ENCODE measurements at places on chromosomes 3 and 15. TPM values are rescaled to one million over a fixed set of nuclear protein-coding genes. Genes with fewer than 3 reads are reported as not detected.

Gene SACM1L
- 24.3 TPM for polyA plus RNA-seq

Gene TRA2B
- 87.1 TPM for polyA plus RNA-seq

Gene IL17RD
- not detected for polyA plus RNA-seq

Gene DTWD1
- polyA plus RNA-seq = 7.8 TPM

Gene AGBL1
- not detected for polyA plus RNA-seq

Gene FEZF2
- not detected for polyA plus RNA-seq

Gene CCR2
- not detected for polyA plus RNA-seq

Gene NFKBIZ
- polyA plus RNA-seq = 23.7 TPM

Gene SLC27A2
- polyA plus RNA-seq = 6.9 TPM

DNA sequence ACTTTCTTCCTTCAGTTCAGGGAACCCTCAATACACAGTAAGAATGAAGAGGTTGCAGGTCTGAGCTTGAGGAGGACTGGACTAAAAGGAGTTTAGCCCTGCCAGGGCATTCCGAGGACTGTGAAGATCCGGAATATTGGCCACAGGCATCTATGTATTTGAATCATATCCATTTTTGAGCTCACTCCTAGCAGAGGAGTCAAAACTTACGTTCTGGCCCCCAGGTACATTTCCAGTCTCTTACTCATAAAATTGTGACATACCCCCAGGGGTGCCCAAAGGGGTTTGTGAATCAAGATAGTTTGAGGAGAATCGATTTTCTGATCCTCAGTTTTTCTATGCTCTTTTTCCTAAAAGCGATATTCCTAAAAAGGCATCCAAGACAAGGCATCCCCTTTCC lies 27.6 kb upstream of the SRP14 start:
- H3K36me3 ChIP-seq = no peaks in the 10 kb centered on the region
- H3K27ac ChIP-seq = no peak overlapping the region
- H3K4me1 ChIP-seq = peaks cover 5% of the 10 kb centered on the region
- H3K4me3 ChIP-seq = no peak overlapping the region
- no peaks in the 10 kb centered on the region for H3K27me3 ChIP-seq
- no peak for DNase-seq

DNA sequence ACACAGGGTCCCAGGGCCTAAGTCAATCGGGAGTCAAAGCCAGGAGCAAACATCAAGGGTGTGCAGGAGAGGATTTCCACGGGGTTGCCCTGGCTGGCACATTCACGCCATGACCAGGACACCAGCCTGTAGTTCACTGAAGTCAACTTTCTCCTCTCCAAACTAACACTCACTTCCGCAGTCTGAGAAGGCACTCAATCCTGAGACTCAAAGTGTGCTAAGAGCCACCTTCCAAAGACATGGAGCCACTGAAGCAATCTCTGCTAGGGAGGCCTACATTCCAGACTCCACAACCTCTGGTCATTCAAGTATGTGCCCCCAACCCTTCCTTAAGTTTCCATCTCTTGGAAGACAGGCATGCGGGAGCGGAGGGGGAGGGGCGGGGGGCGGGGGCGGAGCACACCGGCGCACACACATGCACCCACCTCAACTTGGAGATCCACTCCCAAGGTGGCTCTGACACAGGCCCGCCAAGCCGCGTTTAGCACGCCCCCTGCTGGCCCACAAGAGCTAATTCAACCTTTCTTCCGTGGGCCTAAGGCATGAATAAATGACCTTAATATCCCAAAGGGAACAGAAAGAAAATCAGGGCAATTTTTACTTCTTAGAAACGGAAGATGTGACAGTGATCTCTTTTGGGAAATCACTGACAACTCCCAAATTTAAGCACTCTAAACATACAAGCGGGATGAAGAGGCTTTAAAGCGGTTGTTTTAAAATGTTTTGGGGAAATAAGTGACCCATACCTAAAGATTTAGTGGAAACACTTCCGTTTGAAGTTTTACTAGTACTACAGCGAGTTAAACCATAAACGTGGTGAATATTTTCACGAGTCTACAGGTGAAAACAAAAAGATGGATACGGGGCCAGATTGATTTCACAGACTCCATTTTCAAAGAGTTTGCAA lies 162.5 kb upstream of the CHRNA7 start:
- no peaks in the 10 kb centered on the region for H3K36me3 ChIP-seq
- H3K27me3 ChIP-seq = no peaks in the 10 kb centered on the region
- no peak overlapping the region for H3K4me3 ChIP-seq
- DNase-seq = peak; percentile 66

DNA sequence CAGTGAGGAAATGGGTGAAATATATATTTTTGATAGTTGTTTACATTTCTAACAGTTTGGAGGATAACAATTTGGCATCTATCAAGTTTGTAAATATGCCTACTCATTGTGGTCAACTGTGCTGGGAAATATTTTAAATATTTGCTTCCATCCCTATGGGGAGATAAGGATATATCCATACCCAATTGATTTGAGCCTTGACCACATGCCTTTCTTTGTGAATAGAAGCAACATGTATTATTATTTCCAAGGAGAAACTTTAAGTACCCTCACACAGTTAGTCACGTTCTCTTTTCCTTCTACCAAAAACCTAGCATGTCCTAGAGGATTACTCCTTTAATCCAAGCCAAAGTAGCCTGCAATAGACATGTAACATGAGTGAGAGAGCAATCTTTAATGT lies 245.4 kb upstream of the CBLB start:
- H3K27ac ChIP-seq = no peak overlapping the region
- no peak overlapping the region for H3K4me3 ChIP-seq
- H3K36me3 ChIP-seq = no peaks in the 10 kb centered on the region
- DNase-seq = no peak

DNA sequence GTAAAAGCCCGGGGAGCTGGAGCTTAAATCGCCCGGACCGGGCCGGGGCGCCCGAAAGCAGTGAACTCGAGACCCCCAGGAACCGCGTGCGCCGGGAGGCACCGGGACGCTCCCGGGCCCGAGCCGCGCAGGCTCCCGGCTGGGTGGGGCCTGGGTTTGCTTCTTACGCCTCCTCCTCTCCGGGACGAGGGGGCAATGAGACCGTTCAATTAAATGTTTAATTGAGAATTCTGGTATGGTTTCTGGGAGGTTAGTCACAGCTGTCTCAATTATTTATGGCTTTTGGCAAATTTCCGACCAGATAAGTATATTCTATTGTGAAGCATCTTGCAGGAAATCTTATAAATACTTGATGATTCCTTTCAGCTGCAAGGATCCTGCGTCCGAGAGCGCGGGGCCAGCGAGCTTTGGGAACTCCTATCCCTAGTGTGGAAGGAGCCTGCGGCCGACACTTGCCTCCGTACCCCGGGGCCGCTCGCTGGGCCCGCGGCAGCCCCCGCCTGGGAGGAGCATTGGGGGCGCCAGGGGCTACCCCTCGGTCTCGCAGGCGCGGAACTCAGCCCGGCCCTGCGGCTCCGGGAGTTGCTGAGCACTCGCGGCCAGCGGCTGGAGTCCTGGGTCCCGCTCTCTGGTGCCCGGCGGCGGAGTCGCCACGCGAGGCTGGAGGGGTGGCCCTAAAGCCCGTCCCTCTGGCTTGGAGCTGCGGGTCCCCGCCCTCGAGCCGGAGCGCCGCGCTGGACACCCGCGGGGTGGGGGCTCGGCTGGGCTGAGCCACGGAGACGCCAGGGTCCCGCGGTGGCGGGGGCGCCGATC lies 10.3 kb downstream of the ISL2 start:
- peaks cover 4% of the 10 kb centered on the region for H3K36me3 ChIP-seq
- H3K4me1 ChIP-seq = peaks cover 16% of the 10 kb centered on the region
- peak overlapping the region; percentile 58 for H3K4me3 ChIP-seq
- peaks cover 53% of the 10 kb centered on the region for H3K27me3 ChIP-seq

- H3K36me3 ChIP-seq = no peaks in the 10 kb centered on the region
- H3K4me1 ChIP-seq = no peaks in the 10 kb centered on the region
- no peak overlapping the region for H3K27ac ChIP-seq
- H3K4me3 ChIP-seq = no peak overlapping the region
- H3K27me3 ChIP-seq = no peaks in the 10 kb centered on the region
Observed at GRCh38 chr3:54008744-54009143, 113.6 kb upstream of the CACNA2D3 start.

- DNase-seq = no peak
- H3K4me3 ChIP-seq = no peak overlapping the region
- H3K4me1 ChIP-seq = no peaks in the 10 kb centered on the region
- H3K36me3 ChIP-seq = no peaks in the 10 kb centered on the region
Observed at GRCh38 chr3:177811835-177812234, 614.6 kb upstream of the TBL1XR1 start.

DNA sequence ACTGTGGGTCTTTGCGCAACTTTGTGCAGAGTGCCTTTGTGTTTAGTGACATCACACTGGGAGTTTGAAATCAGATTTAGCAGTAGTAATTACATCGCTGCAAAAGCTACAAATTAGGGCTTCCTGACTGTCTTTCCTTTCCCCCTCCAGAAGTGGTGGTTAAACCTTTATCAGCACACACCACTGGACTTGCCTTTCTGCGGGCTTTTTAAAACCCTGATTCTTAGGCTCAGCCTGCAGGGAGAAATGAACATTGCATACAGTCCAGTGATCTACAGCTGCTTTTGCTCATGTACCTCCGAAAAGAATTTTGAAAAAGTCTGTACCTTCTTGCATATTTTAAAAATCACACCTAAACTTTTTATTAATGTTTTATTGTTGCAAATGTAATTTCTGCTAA lies 219.7 kb upstream of the NAALADL2 start:
- DNase-seq = no peak
- no peak overlapping the region for H3K27ac ChIP-seq
- H3K4me1 ChIP-seq = no peaks in the 10 kb centered on the region
- no peak overlapping the region for H3K4me3 ChIP-seq
- no peaks in the 10 kb centered on the region for H3K36me3 ChIP-seq

GRCh38 chr3:10320320-10320677 lies 613 bp downstream of the SEC13 start:
- peak overlapping the region; percentile 89 for H3K4me3 ChIP-seq
- DNase-seq = no peak
- H3K4me1 ChIP-seq = peaks cover 28% of the 10 kb centered on the region
- peak overlapping the region; percentile 85 for H3K27ac ChIP-seq
- no peaks in the 10 kb centered on the region for H3K27me3 ChIP-seq

DNA sequence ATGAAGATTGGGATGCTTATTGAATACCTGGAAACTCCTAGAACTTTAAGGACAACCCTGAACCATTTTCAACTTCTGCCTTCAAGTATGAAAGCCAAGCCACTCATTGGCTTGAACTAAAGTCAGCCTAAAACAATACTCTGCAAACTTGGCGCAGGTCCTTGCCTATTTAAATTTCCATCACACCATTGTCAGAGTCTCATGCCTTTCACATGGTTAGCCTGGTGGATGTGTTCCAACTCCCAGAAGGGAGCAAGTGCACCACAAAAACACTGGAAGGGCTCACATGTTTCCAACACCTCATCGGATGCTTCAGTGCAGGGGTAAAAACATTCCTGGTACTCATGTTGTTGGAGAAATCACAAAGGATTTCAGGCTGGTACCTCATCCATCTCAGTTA lies 511.6 kb upstream of the MDFIC2 start:
- no peak for DNase-seq
- H3K27me3 ChIP-seq = no peaks in the 10 kb centered on the region
- H3K36me3 ChIP-seq = no peaks in the 10 kb centered on the region
- H3K4me1 ChIP-seq = no peaks in the 10 kb centered on the region
- no peak overlapping the region for H3K27ac ChIP-seq

DNA sequence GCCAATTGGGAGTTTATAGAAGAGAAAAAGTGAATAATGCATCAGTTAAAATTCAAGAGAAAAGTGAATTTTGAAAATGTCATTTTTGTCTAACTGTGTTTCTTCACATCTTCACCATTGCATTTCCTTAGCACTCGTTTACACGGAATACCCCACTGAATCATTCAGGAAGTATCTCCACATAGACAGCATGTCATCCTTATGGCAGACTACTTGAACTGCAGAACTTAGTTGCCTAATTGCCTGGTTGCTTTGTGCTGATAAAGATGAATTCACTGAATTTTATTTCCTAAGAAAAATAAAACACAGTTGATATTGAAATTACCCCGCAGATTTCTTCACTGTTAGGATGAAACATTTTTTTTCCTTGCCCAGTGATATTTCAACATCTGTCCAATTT lies 627.1 kb downstream of the ROBO1 start:
- no peaks in the 10 kb centered on the region for H3K27me3 ChIP-seq
- no peak for DNase-seq
- H3K4me1 ChIP-seq = no peaks in the 10 kb centered on the region
- no peak overlapping the region for H3K4me3 ChIP-seq
- H3K36me3 ChIP-seq = no peaks in the 10 kb centered on the region
- H3K27ac ChIP-seq = no peak overlapping the region

DNA sequence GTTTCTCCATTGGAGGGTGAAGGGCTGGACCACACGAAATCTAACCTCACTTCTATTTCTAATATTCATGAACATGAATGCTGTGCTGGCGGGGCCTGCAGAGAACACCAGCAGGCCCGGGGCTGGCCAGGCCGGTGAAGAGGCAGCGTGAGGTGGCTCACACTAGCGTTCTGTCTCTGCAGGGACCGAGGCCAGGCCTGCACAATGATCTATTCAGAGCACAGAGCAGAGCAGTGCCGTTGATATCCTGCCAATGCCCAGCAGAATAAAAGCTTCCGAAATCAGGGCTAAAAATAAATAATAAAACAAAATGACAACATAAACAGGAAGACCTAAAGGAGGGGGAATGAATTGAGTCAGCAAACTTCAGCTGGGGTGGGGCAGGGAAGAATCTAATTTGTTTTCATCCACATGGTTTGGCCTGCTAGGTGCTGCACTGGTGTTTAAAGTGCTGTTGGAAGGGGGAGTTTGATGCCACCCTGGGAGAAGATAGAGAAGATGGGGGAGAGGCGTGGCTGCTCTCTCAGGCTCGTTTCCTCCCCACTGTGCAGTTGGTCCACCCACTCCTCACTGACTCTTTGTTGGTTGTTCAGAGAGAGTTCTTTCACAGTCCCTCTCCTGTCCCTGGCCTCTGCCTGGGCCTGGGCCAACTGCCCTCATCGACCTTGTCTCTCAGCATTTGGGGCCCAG lies 837.1 kb downstream of the AGBL1 start:
- no peaks in the 10 kb centered on the region for H3K27me3 ChIP-seq
- no peaks in the 10 kb centered on the region for H3K36me3 ChIP-seq
- H3K4me3 ChIP-seq = no peak overlapping the region

DNA sequence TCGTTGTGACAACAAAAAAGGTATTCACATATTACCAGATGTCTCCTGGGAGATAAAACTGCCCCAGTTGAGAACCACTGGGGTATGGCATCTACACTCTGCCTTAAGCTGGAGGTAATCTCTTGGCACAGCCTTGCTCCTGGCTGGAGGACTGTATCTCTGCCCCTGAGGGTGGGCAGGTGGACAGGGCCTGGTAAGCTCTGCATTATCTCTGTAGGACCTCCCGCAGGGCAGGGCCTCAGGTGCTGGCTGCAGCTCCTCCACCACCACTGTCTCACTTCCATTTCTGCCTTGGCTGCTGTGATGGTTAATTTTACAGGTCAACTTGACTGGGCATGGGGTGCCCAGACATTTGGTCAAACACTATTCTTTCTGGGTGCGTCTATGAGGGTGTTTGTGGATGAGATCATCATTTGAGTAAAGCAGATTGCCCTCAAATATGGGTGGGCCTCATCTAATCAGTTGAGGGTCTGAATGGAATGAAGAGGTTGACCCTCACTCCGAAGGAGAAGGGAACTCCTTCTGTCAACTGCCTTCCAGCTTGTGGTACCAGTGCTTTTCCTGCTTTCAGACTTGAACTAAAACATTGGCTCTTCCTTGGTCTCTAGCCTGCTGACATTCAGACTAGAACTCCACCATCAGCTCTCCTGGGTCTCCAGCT lies 9.8 kb upstream of the RHCG start:
- no peak overlapping the region for H3K27ac ChIP-seq
- no peak overlapping the region for H3K4me3 ChIP-seq
- no peaks in the 10 kb centered on the region for H3K4me1 ChIP-seq

Data from small intestine (tissue), 16 donors.